ENCODE measurements at places on chromosomes 2 and 18.
A peak's percentile ranks its signal among the peaks of the same experiment; 100 is the strongest.

- peak; percentile 73 for DNase-seq
Observed at GRCh38 chr2:158745067-158745865, 49.9 kb upstream of the DAPL1 start.

GRCh38 chr18:35441857-35442595 is 55.7 kb downstream of the INO80C start:
- DNase-seq: no peak

DNA sequence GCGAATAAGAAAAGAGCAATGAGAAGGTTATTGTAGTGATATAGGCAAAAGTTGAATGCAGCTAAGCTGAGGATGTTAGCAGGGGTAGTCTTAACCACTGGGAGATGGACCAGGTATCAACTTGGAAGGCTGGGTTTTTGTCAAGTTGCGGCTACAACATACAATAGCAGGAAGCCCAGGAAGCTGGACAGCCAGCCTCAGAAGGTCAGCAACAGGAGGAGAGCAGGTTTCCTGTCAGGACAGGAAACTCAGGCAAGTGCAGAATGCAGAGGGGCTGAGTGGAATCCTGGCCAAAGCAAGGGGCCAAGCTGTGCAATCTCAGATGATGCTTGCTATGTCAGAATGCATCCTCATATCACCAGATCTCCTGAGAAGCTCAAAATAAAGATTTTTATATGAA is 530.0 kb upstream of the ID2 start:
- no peak for DNase-seq

- DNase-seq: no peak
Observed at GRCh38 chr2:501667-502066, 175.5 kb downstream of the TMEM18 start.

GRCh38 chr2:84257831-84258230 is 201.2 kb downstream of the SUCLG1 start:
- no peak for DNase-seq

DNA sequence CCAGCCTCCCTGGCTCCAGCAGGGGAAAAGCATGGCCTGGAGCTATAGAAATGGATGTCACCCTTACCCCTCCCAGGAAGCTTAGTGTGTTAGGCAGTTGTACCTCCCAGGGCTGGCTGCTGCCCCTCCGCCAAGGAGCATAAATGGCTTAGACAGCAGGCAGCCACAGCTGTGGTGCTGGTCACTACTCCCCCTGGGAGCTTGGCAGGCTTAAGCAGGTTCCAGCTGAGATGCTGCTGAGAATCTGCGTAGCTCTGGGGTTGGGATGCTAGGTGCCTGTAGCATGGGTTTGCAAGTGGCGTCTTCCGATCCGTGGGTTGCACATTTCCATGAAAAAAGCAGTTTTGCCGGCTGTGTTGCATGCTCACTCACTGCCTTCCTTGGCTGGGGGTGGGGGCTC is 369.7 kb downstream of the CTNNA2 start:
- no peak for DNase-seq

DNA sequence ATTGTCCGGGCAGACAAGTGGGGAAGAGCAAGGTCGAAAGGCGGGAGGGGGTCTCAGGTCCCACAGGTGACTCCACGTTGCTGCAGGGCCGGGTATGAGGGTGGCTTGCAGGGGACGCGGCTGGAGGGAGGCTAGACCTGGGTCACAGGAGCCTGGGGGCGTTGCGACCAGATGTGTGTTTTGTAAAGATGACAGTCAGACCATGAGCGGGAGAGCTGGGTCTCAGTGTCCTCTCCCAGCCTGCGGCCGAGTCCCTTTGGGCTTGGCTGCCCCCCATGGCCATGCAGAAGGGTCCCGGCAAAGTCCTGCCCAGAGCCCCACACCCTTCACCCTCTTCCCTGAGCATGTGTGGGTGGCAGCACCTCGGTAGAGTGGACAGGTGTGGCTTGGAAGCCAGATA is 239.2 kb downstream of the ATAD2B start:
- no peak for DNase-seq

GRCh38 chr2:170679607-170680079 is 35.5 kb upstream of the SP5 start:
- DNase-seq: no peak

GRCh38 chr2:28251337-28251736 is 141.3 kb upstream of the FOSL2 start:
- DNase-seq: no peak

- DNase-seq: no peak
Observed at GRCh38 chr2:105834931-105835330, 90.2 kb downstream of the NCK2 start.

- no peak for DNase-seq
Observed at GRCh38 chr2:145740302-145740701, 1220.4 kb upstream of the ZEB2 start.

GRCh38 chr2:64143169-64144056 is 807 bp downstream of the PELI1 start:
- DNase-seq: no peak

- DNase-seq: no peak
Observed at GRCh38 chr2:233480490-233481202, 85.9 kb downstream of the USP40 start.

- DNase-seq: no peak
Observed at GRCh38 chr2:172100080-172100934, 2.4 kb downstream of the DLX2 start.

DNA sequence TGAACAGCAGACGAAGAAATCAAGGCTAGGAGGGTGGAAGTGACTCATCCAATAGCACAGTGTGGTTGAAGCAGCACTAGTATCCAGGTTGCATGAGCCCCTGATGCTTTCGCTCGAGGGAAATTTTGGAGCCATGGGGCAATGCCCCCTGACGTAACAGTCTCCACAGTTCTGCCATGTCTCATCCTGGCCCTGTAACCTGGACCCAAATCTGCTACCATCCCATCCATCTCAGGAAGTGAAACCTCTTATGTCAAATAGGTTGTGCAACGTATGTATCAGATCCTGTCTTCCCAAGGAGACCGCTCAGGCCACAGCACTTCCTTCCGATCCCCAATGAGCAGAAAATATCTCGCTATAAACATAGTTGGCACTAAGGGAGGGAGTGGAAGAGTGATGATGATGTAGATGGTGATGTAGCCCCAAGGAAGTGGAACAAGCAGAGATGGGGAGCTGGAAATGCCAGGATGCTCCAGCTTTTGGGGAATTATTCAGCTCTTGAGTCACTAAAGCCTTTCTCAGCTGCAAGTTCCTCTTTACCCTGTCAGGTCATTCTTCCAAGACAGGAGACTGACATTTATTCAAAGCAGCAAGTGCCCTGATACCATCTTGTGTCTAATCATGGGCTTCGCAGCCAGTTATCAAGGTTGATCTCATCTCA is 3.0 kb upstream of the IL1B start:
- DNase-seq: no peak

DNA sequence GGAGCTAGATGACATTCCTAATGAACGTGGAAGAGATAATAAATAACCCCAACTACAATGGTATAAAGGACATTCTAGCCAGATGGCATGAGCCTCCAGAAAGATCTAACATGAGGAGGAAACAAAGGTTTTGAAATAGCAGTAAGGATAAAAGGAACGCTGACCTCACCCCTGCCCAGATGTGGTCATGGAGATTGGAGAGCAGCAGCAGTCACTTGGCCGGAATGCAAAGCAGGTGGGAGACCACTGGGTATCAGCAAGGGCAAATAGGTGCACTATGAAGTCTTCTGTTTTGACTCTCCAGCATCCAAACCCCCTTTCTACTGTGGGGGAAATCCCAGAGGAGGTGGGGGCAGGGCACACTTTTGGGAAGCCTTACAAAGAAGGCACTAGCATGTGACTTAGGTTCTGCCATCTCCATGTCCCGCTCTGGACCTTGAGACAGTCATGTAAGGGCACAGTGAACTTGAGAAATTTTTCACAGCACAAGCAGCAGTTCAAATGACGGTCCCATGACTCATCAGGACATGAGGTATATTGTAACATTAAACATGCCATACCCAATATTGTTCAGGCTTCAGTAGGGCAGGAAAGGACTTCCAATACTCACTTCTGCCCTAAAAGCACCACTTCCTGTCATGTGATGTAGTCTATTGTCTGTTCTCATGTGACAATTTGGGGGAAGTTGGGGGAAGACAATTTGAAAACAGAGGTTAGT is 55.2 kb downstream of the METTL4 start:
- DNase-seq: peak; percentile 84

DNA sequence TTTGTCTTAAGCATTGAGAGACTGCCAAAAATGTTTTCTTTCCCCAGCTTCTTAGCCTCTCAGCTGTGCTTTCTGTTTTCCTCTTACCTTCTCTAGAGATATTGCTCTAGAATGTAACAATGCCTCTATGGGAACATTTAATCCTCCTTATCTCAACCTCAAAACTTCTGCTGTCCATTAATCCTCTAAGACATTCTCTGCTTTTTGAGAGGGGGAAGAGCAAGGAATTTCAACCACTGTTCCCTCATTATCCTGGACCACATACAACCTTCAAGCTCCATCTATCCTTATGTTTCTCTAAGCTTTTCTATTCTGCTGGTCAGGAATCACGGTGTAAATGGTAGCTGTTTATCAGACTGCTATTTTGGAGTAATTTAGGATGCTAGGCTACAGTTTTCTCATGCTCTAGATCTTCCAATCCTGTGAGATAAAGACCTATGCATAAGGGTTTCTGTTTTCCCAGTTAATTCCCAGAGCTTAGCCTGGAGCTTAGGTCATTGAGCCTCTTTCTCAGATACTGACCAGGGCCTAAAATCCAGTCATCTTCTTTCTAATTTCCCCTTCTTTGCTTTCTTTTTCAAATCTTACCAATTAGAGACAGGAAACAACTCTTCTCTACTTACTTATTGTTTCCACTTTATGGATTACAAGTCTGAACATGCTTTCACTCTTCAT is 282.0 kb downstream of the CALCRL start:
- DNase-seq: no peak

DNA sequence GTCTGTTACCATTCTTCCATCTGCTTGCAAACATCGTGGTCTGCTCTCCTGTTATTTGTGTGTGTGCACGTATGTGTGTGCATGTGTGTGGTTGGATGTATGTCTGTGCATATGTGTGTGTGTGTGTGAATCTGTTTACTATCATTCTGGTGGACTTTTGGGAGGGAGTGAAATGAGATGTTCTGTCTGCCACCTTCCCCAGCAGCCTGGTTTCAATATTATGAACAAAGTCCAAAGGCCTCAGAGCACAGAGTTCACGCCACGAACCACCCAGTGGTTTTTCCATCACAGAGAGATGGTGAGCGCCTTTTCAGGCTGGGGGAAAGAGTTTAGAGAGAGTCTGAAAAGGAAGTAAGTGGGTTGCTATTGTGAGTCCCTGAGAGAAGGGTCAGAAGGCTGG is 67.1 kb upstream of the YWHAQ start:
- DNase-seq: no peak

GRCh38 chr2:237935740-237936452 is 30.9 kb upstream of the UBE2F start:
- peak; percentile 7 for DNase-seq

DNA sequence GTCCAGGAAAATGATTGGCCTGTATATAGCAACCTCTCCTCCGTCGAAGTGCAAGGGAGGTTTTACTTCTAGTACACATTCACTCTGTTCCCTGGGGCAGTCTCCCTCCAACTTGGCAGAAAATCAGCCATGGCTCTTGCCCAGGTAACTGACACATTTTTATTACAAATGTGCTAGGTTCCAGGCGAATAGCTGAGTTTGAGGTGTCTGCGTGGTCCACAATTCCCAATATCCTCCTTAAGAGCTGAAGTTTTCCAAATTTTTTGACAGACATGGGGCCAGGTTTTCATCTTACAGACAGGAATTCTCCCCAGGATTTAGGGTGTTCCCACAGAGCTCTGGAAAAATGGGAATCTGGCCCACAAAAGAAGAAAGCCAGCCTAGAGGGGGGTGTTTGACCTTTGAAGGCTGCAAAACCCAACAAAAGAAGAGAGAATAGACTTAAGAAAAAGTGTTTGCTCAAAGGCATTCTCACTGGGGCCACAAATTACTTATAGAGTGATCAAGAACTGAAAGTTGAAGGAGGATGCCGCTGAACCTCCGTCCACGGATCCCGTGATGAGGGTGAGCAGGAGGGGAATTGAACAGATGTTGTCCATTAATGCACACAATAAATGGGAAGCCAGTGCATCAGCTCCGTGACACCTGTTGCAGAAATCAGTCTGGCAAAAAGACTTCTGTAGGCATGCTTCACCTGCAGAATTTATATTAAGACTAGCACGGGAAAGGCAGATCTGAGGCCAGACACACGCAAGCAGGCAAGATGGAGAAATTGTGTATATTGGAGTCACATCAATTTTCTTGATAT is 242.3 kb upstream of the COPS8 start:
- DNase-seq: no peak

- DNase-seq: no peak
Observed at GRCh38 chr2:239499726-239500573, 99.1 kb upstream of the HDAC4 start.

DNA sequence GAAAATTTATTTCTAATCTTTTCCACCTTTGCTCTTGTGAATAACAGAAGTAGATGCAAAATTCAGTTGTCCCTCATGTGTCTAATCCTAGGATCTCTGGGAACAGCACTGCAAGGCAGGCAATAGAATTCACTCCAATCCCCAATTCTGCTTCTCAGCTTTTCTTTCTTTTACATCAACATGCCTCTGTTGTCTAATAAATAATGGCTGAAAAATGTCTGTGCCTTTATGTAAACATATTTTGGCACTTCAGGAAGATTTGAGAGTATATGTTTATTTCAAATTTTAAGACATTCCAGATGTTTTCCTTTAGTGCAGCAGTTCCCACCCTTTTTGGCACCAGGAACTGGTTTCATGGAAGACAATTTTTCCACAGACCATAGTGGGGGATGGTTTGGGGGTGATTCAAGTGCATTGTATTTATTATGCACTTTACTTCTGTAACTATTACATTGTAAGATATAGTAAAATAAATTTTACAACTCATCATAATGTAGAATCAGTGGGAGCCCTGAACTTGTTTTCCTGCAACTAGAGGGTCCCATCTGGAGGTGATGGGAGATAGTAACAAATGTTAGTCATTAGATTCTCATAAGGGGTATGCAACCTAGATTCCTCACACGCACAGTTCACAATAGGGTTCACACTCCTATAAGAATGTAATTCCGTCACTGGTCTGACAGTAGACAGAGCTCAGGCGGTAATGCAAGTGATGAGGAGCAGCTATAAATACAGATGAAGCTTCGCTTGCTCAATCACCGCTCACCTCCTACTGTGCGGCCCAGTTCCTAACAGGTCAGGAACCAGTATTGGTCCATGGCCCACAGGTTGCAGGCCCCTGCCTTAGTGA is 590.3 kb upstream of the CNTNAP5 start:
- DNase-seq: no peak

DNA sequence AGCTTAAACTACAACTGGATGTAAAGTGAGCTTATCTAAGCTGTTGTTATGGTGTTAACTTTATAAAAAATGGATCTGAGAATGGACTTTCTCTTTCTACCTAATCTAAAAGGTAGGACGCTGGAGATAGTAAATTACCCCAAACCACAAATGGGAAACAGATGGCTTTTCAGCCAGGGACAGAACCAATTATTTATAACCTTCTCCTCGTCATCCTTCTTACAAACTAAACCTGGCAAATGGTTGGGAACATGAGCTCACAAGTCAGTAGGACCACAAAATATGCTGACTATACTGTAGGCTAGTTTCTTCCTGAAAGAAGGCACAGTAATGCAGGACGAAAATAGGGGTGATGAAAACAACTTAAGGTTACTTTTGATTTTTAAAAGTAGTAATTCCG is 32.7 kb upstream of the ZDBF2 start:
- DNase-seq: no peak
